ENCODE measurements at places on chromosomes 13 and 19. TPM values are rescaled to one million over a fixed set of nuclear protein-coding genes. Genes with fewer than 3 reads are reported as not detected.

HS6ST3 gene
- not detected for total RNA-seq

ZNF136 gene
- total RNA-seq = 1.4 TPM

IGSF23 gene
- 3.7 TPM for total RNA-seq

HIF3A gene
- total RNA-seq = 6.0 TPM

OR10H1 gene
- not detected for total RNA-seq

NAPSA gene
- total RNA-seq = 1.2 TPM

RASGRP4 gene
- total RNA-seq = not detected

CLEC11A gene
- 170 TPM for total RNA-seq

CEBPA gene
- not detected for total RNA-seq

MAP4K1 gene
- total RNA-seq = not detected

ZNF667 gene
- total RNA-seq = 0.71 TPM

GSX1 gene
- not detected for total RNA-seq

SIGLEC10 gene
- not detected for total RNA-seq

ELSPBP1 gene
- total RNA-seq = not detected

LGALS16 gene
- total RNA-seq = not detected

ANKLE1 gene
- 0.29 TPM for total RNA-seq

SERP2 gene
- 11.2 TPM for total RNA-seq

SKA3 gene
- 15.8 TPM for total RNA-seq

CBY2 gene
- not detected for total RNA-seq

SIGLEC14 gene
- not detected for total RNA-seq

ERICH6B gene
- total RNA-seq = not detected

ZNF491 gene
- not detected for total RNA-seq

ZNF497 gene
- not detected for total RNA-seq

LILRB4 gene
- not detected for total RNA-seq

RDH8 gene
- not detected for total RNA-seq

PRTN3 gene
- not detected for total RNA-seq

SYNGR4 gene
- not detected for total RNA-seq

ASF1B gene
- total RNA-seq = 37.4 TPM

CASP14 gene
- not detected for total RNA-seq

CYP2A7 gene
- not detected for total RNA-seq

PLPP2 gene
- 29.2 TPM for total RNA-seq

SHISA2 gene
- not detected for total RNA-seq

COQ8B gene
- 26.8 TPM for total RNA-seq

ZNF442 gene
- total RNA-seq = 0.86 TPM

RNF225 gene
- total RNA-seq = not detected

All from myometrial cell (primary cell).